ELF-1 (cell line): ENCODE measurements at places on chromosomes 6 and 20.

DNA sequence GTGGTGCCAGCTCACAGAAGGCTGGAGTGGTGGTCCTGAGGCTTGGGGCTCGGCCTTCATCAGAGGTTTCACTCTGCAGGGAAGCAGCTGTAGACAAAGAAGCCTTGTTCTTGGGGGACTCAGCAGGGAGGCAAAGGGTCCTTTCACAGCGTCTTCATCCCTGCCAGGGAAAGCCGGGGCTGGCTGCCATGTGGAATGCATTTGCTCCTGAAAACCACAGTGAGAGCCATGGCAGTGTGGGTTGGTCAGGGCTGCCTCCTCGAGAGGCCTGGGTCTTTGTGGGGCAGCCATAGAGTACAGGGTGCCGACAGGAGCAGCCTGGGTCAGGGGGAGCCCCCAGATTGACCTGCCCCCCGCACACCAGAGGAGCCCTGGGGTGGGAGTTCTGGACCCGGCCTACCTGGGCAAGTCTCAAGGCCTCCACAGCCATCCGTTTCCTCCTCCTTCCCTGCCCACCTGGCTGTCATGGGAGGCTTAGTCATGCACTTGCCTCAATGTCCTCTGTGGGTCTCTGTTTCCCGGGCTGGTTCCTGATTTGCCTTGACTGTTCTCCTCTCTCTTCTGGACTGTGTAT is 144.0 kb downstream of the CDC5L start:
- no peak for DNase-seq

DNA sequence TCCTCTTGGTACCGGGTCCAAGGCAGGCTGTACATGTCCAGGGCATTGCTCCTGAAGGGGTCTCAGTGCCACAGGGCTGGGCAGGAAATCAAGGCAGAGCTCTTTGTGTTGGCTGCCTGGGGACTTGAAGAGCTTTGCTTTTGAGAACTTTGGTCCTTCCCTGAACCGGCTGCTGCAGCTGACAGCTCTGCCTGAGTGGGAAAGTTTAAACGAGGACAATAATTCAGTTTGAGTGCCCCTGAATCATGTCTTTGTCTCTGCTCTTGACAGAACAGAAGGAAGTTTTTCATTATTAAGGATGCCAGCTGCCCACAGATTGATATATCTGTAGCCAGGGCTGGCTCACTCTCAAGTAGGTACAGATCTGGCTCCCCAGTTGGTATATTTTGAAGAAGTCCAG is 56.1 kb downstream of the ANKRD6 start:
- no peak for DNase-seq

- no peak for DNase-seq
Measured at GRCh38 chr6:356828-357251, 34.7 kb upstream of the IRF4 start.

GRCh38 chr20:14312001-14312400 is 25.4 kb downstream of the FLRT3 start:
- no peak for DNase-seq

GRCh38 chr6:14635934-14636591 is 518.5 kb downstream of the CD83 start:
- no peak for DNase-seq

DNA sequence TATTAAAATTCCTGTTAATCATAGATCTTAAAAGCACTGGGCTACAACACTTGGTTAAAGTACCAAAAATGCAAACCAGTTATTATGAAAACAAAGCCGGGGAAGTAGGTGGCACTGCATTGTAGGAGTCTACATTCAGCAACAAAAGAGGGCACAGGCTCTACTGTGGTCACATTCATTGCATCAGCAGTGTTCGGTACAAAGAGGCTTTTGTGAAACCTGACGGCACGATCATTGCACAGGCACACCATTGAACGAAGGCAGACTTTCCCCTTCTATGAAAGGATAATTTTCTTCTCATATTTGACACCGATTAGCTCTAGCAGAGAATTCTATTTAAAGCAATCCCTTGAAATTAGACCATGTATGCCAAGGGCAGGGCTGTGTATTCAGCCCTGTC is 44.6 kb upstream of the AGPAT4 start:
- DNase-seq, result no peak

DNA sequence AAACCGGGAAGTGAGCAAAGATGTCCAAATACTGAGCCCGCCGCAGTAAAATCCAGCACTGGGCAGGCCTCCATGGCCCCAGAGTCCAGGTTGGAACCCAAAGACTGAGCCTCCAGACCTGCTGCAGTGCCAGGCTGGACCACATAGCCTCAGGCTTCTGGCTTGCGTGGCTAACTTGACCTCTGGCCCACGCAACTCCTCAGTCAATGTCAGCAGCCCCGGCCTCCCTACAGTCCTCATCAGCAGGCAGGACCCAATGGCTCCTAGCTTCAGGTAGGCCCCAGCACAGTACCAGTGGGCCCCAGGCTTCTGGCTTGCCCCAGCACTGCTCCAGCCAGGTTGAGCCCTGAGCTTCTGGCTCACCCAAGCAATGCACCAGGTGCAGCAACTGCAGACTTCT is 245.1 kb upstream of the AFDN start:
- no peak for DNase-seq

- DNase-seq, result no peak
Measured at GRCh38 chr20:35199740-35200139, 26.8 kb upstream of the MMP24 start.

- DNase-seq, result no peak
Measured at GRCh38 chr20:35133735-35134134, 13.4 kb downstream of the EDEM2 start.

DNA sequence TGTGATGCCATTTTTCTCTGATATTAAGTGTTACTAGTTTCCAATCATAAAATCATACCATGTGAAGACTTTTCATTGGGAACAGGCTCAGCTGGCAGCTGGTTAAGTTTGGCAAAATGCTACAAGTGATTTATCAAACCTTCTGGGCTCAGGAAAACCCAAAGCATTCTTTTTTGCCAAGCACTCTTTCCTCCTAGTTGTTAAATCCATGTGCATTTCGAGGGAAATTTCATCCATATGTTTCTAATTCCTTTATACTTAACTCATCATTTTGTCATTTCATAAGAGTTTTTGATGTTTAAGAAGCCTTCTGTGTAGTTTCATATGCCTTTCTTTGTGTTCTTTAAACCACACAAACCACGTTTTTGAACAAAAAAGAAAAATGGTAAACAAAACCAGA is 217.6 kb upstream of the PDE10A start:
- DNase-seq, result no peak

- DNase-seq, result peak; percentile 71
Measured at GRCh38 chr6:98833307-98834059, 891 bp upstream of the POU3F2 start.

DNA sequence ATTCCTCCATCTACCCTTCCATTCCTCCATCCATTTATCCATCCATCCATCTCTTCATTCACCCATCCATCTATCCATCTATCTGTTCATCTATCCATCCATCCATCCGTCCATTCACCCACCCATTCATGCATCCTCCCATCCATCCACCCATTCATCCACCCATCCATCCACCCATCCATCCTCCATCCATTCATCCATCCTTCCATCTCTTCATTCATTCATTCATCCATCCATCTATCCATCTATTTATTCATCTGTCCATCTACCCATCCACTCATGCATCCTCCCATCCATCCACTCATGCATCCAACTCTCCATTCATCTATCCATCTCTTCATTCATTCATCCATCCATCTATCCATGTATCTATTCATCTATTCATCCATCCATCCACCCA is 380.9 kb downstream of the CDH4 start:
- no peak for DNase-seq

DNA sequence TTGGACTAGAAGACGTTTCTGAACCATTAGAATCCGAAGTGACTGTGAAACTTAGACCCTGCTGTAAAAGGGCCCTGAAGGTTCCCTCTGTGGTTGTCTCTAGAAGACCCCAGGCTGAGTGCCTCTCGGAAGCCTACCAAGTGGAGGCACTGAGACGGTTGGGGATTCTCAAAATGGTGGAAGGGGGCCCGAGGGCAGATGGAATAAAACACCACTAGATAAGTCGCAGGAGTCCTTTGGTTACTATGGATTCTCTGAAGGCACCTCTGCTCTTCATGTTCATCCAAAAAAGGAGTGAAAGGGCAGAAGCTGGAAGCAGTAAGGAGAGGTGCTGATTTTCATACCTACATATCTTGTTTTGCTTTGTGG is 4.0 kb upstream of the TFAP2D start:
- no peak for DNase-seq

GRCh38 chr6:75368151-75368779 is 83.7 kb upstream of the TMEM30A start:
- peak; percentile 76 for DNase-seq

- no peak for DNase-seq
Measured at GRCh38 chr6:162244031-162244430, 483.5 kb downstream of the PRKN start.

DNA sequence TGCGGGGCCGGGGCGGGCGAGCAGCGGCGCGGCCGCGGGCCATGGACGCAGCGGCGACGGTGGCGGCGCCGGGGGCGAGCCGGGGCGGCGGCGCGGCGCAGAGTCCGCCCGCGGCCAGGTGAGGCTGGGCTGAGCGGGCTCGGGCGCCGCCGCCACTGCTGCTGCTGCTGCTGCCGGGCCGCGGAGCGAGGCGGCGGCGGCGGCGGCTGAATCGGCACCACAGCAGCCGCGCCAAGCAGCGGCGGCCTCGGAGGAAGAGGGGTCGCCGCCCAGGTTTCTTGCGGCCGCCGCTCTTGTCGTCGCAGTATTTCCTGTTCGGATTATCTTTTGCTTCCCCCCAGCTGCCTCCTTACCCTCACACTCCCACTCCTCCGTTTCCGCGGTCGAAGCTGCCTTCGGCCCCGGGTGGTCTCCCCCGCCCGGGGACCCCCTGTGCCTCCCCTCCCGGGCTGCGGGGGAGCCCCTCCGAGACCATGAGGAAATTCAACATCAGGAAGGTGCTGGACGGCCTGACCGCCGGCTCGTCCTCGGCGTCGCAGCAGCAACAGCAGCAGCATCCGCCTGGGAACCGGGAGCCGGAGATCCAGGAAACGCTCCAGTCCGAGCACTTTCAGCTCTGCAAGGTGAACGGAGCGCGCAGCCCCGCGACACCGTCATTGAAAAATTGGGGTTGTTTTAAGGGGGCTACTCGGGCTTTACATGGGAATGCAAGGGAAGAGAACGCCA is at the start of gene STXBP5:
STXBP5 (plus strand) TSS at position 358 of the 726 bp plus-strand sequence; CDS start at position 474, 116 bp downstream.
- peak; percentile 55 for DNase-seq

DNA sequence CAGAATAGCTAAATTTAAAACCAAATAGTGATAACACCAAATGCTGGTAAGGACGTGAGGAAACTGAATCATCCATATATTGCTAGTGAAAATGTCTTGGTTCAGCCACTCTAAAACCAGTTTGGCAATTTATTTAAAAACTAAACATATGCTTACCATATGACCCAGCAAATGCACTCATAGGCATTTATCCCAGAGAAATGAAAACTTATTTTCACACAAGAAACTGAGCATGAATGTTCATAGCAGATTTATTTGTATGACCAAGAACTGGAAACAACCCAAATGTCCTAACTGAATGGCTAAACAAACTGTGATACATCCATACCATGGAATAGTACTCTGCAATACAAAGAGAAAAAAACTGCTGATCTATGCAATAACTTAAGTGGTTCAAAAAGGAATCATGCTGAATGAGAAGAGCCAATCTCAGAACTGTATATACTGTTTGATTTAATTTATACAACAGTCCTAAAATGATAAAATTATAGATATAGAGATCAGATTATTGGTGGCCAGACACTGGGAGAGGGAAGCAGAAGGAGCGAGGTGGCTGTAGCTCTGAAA is 115.6 kb upstream of the ADGRF1 start:
- DNase-seq, result no peak
